ENCODE measurements at places on chromosomes 6 and 20.

GRCh38 chr20:45343532-45344167, 4.6 kb downstream of the SDC4 start:
- no peak for DNase-seq

GRCh38 chr6:142613981-142614380, 312.2 kb downstream of the ADGRG6 start:
- no peak for DNase-seq

GRCh38 chr6:52647199-52647598, 23.7 kb upstream of the TMEM14A start:
- DNase-seq: no peak

GRCh38 chr6:160523223-160523622, 140.9 kb downstream of the LPA start:
- no peak for DNase-seq

GRCh38 chr20:44594730-44595129, 12.4 kb downstream of the PKIG start:
- peak; percentile 12 for DNase-seq

- DNase-seq: no peak
Measured at GRCh38 chr6:55826941-55827340, 48.4 kb downstream of the BMP5 start.

DNA sequence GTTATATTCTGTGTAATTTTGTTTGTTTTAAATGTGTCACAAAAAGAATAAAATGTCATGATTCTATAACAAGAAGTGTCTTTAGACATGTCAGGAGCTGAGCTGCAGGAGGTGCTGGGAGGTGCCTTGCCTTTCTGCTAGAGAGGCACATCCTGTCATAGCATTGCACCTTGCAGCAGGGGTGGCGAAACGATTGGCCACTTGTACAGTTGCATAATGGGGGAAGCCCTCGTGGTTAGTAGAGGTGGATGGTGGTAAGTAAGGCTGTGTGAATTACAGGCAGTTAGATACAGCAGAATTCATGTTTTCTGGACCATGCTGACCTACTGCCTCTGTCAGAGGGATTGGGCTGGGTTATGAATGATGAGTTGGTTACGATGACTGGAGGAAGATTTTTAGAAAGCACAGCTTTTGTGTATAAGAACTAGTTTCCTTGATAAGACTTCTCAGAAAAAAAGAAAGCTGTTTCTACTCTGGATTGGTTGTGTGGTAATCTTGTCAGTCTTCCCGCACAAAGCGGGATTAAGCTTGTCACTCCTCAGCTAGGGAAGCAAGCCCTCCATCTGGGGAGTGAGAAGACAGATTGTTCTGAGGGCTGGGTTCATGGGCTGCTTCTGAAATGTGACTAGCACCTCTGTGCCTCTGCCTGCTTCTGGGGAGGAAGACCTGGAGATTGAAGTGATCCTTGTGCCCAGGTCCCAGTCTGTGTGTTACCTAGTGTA, 74.9 kb downstream of the FOXO3 start:
- DNase-seq: peak; percentile 82

- DNase-seq: no peak
Measured at GRCh38 chr20:31831211-31831610, 12.1 kb downstream of the MYLK2 start.

- no peak for DNase-seq
Measured at GRCh38 chr6:163945808-163946207, 531.3 kb downstream of the QKI start.

- DNase-seq: no peak
Measured at GRCh38 chr6:108518714-108519576, 41.8 kb upstream of the FOXO3 start.

- DNase-seq: no peak
Measured at GRCh38 chr6:41872147-41872546, 23.0 kb downstream of the USP49 start.

- DNase-seq: no peak
Measured at GRCh38 chr6:167397712-167398111, 72.8 kb downstream of the TTLL2 start.

GRCh38 chr20:59561614-59562277, 42.6 kb upstream of the PHACTR3 start:
- DNase-seq: no peak

All from GF-D8 (cell line).